GM23248 (cell line): ENCODE measurements at places on chromosomes 7 and 10. TPM values are rescaled to one million over a fixed set of nuclear protein-coding genes. Genes with fewer than 3 reads are reported as not detected.

The FZD1 gene
- polyA plus RNA-seq: 3.8 and 4.0 TPM in 2 replicates

DNA sequence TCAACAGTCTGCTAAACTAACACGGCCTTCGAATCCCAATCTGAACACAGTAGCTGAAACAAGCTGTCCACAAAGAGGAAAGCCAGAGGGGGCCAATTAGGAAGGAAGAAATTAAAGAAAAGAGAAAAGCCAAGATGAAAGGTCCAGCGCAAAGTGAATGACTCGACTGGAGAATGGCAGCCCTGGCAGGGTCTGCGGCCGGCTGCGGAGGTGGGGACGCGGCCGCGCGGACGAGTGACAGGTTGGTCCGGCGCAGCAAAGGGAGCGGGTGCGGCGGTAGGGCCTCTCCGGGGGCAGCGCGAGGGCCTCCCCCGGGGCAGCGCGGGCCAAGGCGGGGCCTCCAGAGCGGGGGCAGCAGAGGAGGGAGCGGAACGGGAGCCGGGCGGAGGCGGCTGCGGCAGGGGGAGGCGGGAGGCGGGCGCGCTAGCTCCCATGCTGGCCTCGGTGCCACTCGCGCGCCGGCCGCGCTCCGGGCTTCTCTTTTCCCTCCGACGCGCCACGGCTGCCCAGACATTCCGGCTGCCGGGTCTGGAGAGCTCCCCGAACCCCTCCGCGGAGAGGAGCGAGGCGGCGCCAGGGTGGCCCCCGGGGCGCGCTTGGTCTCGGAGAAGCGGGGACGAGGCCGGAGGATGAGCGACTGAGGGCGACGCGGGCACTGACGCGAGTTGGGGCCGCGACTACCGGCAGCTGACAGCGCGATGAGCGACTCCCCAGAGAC is at the start of gene VWC2:
TSS of gene VWC2 (plus strand) at position 421 of the 718 bp plus-strand sequence. CDS start 1,798 bp downstream, outside the sequence.
- H3K36me3 ChIP-seq: no peaks in the 10 kb centered on the region
- H3K27me3 ChIP-seq: peaks cover 40% of the 10 kb centered on the region
- no peaks in the 10 kb centered on the region for H3K4me1 ChIP-seq
- no peak within 1 kb of the TSS for H3K4me3 ChIP-seq
- DNase-seq: peak; percentile 6

GRCh38 chr10:4635883-4636282 is 190.1 kb upstream of the AKR1E2 start:
- DNase-seq: no peak
- H3K36me3 ChIP-seq: no peaks in the 10 kb centered on the region
- H3K27me3 ChIP-seq: no peaks in the 10 kb centered on the region
- peak overlapping the region; percentile 26; the same call in 1 of the 2 replicates for H3K27ac ChIP-seq

DNA sequence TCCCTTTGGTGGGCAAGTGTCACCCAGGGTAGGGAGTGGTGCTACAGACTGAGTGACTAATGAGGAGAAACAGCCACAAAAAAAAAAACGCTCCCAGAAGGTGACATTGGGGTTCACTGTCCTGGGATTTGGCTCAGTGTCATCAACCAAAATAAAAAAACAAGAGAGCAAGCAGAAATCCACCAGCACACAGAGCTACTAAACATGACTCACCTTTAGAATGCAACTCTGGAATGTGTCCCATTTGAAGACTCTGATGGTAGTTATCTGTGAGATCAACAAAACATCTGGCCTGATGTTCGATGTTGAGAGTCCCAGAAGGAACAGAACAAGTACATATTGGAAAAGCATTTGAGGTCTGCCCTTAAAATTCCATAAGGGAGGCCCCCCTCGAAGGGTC is 200.3 kb upstream of the LYZL2 start:
- H3K36me3 ChIP-seq: no peaks in the 10 kb centered on the region
- H3K27me3 ChIP-seq: no peaks in the 10 kb centered on the region

DNA sequence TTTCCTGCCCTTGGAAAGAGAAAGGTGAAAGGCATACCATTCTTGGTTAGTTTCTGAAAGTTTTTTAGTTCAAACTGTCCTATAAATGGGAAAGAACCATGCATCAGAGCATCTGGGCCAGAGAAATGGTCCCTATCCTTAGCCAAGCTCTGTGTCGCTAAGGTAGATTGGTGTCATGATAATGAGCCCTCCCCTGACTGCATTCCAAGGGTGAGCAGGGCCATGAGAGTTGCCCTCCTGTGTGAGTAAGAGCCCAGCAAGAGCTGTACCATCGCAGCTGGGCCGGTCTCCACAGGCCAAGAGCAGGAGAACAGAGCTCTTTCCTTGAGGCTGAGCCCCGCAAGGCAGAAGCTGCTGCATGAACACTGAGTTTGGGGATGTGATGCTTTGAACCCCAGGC is 30.3 kb downstream of the GRB10 start:
- H3K36me3 ChIP-seq: no peaks in the 10 kb centered on the region
- no peaks in the 10 kb centered on the region for H3K27me3 ChIP-seq
- H3K4me3 ChIP-seq: no peak overlapping the region
- no peaks in the 10 kb centered on the region for H3K4me1 ChIP-seq
- no peak for DNase-seq

DNA sequence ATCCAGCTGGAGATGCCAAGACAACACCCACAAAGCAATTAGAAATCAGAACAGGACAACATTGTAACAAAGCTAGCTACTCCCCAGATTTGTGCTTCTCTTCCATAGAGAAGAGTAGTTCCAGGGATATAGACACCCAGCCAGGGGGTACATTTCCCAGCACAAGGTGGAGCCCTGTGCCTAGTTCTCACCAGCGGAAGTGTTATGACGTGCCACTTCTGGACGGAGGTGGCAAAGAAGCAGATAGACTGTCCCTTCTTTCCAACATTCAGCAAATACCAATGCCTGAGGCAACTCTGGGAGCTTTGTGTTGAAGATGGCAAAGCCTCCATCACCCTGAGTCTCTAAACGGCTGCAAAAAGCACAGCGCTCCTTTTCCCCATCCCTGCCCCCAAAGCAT is 23.4 kb upstream of the GSAP start:
- peak; percentile 61 for DNase-seq
- no peak overlapping the region for H3K27ac ChIP-seq
- no peaks in the 10 kb centered on the region for H3K27me3 ChIP-seq
- H3K36me3 ChIP-seq: no peaks in the 10 kb centered on the region
- no peak overlapping the region for H3K4me3 ChIP-seq

- no peaks in the 10 kb centered on the region for H3K4me1 ChIP-seq
- no peak overlapping the region for H3K27ac ChIP-seq
- no peaks in the 10 kb centered on the region for H3K27me3 ChIP-seq
- H3K4me3 ChIP-seq: no peak overlapping the region
These were observed 192.1 kb downstream of the WDR11 start for GRCh38 chr10:121043124-121043849.

DNA sequence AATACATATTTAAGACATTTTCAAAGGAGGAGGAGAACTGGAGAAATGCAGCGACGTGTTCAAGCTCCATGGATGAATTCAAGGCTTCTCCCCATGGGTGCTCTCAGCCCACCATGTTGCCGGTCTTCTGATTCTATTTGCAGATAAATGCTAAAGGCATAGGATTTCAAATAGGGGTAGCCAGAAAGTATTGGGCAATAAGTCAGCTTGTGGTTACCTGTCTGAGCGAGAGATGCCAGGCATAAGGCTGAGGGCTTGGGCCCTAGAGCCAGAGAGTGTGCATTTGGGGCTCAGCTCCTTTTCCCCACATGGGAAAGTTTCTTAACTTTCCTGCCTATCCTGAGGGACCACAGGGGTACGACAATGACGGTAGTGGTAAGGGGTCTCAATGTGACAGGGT is 180.0 kb downstream of the PARD3 start:
- H3K27me3 ChIP-seq: no peaks in the 10 kb centered on the region
- H3K36me3 ChIP-seq: no peaks in the 10 kb centered on the region
- H3K4me1 ChIP-seq: peaks cover 6% of the 10 kb centered on the region; the same call in 1 of the 2 replicates

DNA sequence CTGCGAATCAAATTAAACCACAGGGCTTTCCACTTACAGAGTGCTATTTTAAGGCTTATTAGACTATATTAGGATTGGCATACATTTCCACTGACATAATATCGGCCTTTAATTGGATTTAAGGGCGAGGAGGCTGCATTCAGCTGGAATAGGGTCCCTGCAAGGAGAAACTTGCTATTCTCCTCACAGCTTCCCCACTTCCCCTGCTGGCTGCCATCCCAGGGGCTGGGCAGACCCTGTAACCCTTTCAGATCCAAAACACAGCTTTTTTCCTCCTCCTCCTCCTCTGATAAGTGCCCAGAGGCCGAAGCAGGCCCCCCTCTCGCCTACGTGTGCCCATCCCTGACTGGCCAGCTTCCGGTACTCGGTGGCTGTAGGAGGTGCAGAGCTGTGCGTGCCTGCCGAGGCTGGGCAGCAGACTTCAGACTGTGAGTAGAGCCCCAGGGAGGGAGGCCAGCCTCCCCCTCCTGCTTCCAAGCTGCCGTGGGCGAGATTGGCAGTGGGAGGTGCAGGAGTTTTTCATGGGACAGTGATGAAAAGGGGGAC is 224.2 kb downstream of the PLXNA4 start:
- H3K27me3 ChIP-seq: peaks cover 23% of the 10 kb centered on the region; the same call in 1 of the 2 replicates
- no peak overlapping the region for H3K4me3 ChIP-seq
- H3K4me1 ChIP-seq: no peaks in the 10 kb centered on the region
- peak; percentile 2 for DNase-seq
- no peaks in the 10 kb centered on the region for H3K36me3 ChIP-seq

DNA sequence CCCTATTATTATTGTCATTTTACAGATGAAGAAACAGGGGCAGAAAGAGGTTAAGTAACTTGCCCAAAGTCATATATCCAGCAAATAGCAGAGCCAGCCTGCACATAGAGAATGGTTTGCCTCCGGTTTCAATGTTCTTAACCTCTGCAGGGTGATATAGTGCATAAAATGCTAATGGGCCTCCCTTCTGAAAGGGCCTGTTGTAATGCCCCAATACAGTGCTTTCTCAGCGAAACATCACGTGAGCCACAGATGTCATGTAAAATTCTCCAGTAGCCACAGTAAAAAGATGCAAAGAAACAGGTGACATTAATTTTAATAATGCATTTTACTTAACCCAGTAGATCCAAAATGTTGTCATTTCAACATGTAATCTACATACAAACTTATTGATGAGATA is 38.1 kb downstream of the LRGUK start:
- no peak overlapping the region for H3K27ac ChIP-seq
- DNase-seq: no peak
- no peaks in the 10 kb centered on the region for H3K27me3 ChIP-seq
- no peaks in the 10 kb centered on the region for H3K4me1 ChIP-seq
